Activated CD8-positive, alpha-beta T cell treated with anti-CD3 and anti-CD28 coated beads for 36 hours (primary cell): ENCODE measurements at places on chromosomes 2 and 18. TPM values are rescaled to one million over a fixed set of nuclear protein-coding genes. Genes with fewer than 3 reads are reported as not detected.

DNA sequence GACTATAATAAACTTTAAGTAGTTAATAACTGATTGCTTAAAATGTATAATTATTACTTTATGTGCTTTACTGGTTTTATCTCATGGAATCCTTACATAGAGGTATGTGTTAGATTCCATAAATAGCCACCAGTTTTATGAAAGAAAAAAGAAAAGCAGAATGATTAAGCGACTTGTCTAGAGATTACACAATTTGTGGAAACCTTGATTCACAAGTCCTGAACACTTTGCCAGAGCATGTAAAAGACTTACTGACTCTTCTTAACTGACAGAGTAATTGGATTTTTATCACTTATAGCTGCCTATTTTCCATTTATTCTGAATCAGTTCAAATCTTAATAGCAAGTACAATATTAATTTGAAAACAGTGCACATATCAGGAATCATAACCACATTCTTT is 448.7 kb upstream of the NETO1 start:
- DNase-seq = no peak

DNA sequence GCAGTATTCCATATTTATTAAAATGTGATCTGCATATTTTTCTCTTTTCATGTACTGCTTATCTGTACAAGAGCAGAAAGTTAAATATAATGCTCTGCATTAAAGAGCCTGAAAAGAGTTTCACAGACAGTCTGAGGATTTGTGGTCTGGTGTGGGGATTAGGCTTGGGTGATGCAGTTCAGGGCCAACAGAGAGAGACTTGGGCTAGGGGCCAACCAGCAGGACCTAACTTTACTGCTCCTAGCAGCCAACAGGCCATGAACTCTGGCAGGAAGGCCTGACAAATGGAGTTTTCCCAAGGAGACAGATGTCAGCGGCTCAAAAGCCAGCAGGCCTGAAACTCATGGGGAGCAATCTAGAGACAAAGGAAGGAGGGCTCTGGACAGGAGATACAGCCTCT is 169.6 kb downstream of the LRRTM1 start:
- DNase-seq = no peak

DNA sequence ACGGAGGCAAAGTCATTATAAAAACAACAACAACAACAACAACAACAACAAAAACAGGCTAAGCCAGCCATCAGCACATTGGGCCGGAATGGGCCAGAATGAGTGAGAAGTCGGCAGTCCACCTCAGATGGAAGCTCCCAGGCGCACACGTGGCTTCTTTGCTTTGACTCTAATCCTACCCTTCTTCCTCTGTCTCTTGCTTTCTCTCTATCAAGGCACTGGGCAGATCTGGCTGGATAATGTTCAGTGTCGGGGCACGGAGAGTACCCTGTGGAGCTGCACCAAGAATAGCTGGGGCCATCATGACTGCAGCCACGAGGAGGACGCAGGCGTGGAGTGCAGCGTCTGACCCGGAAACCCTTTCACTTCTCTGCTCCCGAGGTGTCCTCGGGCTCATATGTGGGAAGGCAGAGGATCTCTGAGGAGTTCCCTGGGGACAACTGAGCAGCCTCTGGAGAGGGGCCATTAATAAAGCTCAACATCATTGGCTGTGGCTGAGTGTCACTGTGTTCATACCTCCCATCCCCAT is 52.2 kb downstream of the MARCO start:
- no peak for DNase-seq

PNKD gene
- total RNA-seq = 24.4 TPM

ABHD1 gene
- 0.50 TPM for total RNA-seq
